ENCODE measurements at places on chromosomes 7 and 10.

DNA sequence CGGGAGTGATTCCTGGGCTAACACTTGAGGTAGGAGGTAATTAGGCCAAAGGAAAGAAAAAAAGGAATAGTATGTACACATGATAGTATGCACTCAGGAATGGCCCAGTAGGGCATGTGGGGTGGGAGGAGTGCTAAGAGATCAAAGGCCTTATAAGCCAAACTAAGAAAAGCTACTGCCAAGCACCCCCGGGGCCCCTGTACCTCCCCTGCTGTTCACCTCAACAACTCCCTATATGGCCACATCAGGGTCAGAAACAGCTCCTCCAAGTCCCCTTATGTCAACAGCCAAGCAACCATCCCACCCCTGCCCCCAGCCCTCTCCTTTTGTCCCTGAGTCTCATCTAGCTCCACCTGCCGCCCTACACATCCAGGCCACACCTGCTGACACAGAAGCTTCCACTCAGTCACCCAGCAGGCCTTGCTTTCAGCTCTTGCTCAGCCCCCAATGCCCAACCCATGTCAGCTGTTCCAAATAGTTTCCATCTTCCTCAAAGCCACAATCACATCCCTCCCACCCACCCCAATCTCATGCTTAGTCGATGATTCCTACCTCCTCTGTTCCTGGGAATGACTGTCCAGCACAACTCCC lies 80.2 kb downstream of the SORBS1 start:
- no peak for DNase-seq

- no peak for DNase-seq
These were observed 548.0 kb downstream of the CCSER2 start for GRCh38 chr10:84876116-84876999.

DNA sequence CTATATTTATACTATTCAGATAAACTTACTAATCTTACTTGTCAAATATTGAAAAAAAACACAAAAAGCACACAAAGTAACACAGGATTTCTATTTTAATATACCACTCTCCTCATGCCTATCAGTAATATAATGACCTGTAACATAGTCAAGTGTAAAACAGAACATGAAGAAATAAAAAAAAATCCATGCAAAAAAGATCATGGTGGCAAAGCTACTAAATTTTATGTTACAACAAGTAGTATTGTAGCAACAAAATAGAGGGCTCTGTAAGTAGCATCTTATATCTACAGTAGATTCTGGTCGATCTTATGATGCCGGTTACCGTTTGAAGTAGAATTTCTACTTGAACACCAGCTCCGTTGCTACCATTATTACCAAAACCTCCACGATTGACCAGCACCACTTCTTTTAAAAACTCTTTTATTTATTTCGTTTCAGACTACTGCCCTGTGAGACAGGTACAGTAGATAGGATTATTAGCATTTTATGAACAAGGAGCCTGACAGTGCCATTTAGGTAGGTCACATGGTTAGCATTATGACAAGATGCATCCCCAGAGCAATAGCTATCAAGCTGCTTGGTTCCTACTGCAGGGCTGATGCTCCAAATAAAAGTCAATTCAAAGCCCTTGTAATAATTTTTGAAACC lies 2.1 kb downstream of the CPED1 start:
- DNase-seq = no peak

DNA sequence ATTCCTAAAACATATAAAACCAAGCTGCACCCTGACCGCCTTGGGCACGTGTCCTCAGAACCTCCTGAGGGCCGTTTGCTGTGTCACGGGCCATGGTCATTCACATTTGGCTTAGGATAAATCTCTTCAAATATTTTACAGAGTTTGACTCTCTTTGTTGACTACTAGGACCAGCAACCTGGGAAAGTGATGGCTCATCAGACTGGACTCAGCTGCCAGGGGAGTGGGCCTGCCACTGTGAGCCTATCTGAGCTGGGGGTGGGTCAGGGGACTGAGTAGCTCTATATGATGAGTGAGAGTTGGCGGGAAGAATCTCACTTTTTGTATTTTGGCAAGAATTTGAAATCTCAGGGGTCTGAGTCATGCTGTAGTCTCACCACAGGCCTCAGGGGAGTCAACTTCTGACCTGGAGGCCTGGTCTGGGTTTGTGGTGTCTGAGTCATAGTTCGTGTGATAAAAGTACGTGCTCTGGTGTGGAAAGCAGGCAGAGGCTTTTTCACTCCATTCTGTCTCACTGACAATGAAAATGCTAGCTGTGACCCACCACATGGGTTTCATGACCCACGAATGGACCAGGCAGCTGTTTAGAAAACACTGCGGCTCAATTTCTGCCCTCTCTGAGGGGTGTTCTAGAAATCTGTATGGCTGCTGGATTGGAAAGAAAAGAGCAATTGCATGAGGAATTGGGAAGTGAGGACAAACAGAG lies 4.2 kb upstream of the UPP1 start:
- DNase-seq = peak; percentile 54

GRCh38 chr7:55377162-55377817 lies 12.2 kb downstream of the LANCL2 start:
- DNase-seq = no peak

Measured in stimulated activated CD8-positive, alpha-beta memory T cell treated with anti-CD3 and anti-CD28 coated beads, Interleukin-2, amount 100 ng/mL, for 1 hour (primary cell).